Fibroblast of skin of right quadriceps (primary cell): ENCODE measurements at places on chromosomes 2 and 18.
A peak's percentile ranks its signal among the peaks of the same experiment; 100 is the strongest.

- no peak for DNase-seq
Measured at GRCh38 chr2:66318009-66318561, 116.8 kb upstream of the MEIS1 start.

DNA sequence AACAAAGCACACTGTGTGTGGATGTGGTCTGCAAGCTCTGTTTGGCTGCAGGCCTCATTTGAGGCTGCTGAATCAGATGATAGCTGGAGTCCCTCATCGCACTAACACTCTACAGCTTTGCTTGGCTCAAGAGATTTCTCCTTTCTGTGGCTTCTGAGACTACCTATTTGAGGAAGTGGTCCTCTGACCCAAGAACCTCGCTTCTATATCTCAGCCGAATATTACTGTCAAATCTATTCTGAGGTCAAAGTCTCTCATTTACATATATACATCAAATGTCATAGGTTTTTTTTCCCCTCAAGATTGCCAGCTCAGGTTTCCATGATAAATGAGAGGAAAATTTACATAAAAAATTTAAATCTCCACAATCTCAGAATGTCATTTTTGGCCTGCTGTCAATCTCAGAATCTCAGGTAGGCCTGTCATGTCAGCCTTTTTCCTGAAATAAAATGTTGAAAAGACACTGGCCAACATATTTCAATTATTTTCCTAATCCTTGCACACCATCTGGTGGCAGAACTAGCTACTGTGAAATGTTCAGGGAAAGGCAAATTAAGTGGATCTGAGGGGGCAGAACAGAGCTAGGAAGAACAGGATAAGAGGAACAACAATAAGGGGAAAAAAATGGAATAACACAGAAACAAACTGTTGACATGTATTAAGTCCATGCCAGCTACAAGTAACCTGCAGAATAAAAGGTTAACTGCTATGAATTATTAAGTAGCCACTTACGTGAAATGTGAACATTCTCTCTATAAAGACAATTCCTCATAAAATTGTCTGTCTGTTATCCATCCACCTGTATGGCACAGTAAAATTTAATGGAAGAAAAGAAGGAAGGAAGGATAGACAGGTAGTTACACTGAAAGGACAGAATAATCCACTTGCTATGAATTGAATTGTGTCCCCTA is 39.3 kb downstream of the AP1S3 start:
- DNase-seq, result peak; percentile 58

- DNase-seq, result no peak
Measured at GRCh38 chr2:160199683-160200389, at the start of gene ITGB6. Gene ITGB6, minus strand, starts transcription at chr2:160200272. Its CDS starts 209 bp downstream, at chr2:160200063.

DNA sequence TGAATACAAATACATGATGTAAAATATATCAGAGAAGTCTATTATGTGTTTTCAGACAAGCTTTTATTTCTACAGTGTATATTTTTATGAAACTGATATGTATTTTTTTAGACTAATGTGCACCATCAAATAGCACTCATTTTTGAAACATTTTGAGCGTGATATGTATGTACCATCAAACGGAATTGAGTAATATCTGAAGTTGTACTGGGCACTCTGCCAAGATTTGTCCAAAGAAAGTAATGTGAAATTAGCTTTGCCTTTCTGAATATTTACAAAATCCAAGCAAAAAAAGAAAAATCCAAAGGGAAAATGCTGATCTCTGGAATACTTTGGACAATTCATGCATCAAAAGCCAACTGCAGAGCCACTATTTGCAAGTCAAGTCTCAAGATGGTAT is 972.0 kb downstream of the DPP10 start:
- no peak for DNase-seq

GRCh38 chr2:151299920-151300539 is 10.6 kb upstream of the NMI start:
- DNase-seq, result peak; percentile 22

DNA sequence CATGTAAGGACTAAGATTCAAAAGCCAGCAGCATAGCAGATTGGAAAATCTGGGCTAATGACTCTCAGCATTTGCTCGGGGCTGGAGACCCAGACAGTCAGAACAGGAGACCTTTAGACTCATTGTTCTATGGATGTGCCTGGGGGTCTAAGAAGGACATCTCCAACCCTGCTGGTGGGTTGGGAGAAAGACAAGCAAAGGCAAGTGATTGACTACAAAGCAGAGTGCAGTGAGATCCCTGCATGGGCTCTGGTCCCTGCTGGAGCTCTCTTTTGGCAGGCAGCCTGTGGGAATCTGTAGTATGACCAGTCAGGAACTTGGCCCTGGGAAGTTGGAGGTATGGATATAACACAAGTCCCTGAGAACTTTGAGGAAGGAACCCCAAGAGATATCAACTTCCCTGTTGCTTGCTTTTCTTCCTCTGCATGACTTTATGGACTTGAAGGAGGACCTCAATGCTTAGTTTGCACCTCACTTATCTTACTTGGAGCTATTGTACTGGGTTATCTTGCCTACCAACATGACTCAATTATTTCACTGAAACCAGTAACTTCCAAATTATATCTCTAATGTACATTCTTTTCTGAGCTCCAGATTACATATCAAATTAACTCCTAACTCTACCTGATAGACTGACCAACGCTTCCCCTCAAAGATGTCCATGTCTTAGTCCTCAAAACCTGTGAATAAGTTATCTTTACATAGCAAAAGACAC is 236.0 kb downstream of the CYRIA start:
- DNase-seq, result no peak

DNA sequence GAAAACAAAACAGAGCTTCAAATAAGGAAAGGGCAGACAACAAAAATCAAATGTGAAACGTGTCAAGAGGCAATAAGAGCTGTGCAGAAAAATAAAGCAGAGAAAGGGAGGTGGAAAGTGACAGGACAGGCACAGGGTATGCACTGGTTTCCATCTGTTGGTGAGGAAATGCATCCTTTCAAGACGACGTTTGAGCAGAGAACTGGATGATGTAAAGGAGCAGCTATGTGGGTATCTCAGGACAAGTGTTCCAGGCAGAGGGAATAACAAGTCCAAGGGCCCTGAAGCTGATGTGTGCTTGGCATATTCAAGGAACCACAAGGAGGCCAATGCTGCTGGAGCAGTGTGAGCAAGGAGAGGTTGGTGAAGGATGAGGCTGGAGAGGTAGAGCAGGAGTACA is 168.9 kb upstream of the SERPINE2 start:
- DNase-seq, result no peak

DNA sequence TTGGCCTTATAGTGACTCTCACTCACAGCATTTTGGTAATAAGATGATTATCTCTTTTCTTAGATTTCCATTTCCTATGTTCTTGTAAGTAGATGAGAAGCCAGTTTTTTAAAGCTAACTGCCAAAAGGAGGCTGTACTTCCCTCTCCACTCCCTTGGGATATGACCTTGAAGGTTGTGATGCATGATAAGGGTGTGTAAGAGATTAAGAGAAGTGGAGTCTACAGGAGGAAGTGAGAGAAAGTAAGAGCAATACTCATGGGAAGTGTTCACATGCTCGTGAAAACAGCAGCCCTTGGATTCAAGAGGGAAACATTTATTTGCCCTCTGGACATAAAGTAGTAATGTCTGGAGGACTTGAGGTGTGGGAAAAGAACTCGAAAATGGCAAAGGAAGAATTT is 171.5 kb downstream of the EVA1A start:
- no peak for DNase-seq

DNA sequence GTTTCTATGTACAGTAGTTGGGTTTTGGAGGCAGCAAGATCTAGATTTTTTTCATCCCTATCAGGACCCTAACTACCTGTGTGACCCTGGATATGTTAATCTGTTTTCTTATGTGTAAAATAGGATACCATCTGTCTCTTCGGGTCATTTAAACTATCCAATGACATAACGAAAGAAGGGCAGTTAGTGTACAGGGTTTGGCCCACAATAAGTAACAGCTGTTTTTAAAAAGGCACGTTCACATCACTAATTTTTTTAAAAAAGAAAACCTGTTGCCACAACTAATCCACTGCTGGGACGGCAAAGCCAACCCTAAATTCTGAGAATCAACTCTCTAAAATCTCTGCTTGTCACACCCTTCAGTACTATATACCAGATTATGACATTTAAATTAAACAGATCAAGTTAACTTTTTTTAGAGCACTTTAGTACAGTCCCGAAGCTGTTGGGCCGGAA is 869 bp downstream of the USP40 start:
- DNase-seq, result peak; percentile 5

GRCh38 chr2:154495455-154495868 is 203.0 kb upstream of the KCNJ3 start:
- DNase-seq, result no peak

GRCh38 chr2:102391565-102391964 is 31.4 kb upstream of the IL18RAP start:
- DNase-seq, result no peak

DNA sequence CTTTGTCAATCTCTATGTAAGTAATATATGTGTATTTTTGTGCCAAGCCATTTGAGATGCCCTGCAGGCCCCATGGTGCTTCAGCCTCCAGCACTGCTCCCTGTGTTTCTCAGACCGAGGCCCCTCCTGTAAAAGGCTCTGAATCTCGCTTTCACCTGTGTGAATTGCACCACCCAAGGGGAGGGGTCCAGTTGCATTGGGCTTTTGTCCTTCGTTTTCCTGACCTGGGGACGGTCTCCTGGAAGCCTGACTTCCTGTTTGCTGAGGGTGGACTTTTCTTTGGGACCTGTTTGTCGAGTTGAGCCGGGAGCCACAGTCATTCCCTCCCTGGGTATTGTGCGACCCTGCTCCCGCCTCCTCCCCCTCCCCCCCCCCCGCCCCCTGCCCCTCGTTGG is 48.9 kb downstream of the AGAP1 start:
- no peak for DNase-seq

- DNase-seq, result no peak
Measured at GRCh38 chr2:234958311-234958710, 6.5 kb downstream of the SH3BP4 start.

DNA sequence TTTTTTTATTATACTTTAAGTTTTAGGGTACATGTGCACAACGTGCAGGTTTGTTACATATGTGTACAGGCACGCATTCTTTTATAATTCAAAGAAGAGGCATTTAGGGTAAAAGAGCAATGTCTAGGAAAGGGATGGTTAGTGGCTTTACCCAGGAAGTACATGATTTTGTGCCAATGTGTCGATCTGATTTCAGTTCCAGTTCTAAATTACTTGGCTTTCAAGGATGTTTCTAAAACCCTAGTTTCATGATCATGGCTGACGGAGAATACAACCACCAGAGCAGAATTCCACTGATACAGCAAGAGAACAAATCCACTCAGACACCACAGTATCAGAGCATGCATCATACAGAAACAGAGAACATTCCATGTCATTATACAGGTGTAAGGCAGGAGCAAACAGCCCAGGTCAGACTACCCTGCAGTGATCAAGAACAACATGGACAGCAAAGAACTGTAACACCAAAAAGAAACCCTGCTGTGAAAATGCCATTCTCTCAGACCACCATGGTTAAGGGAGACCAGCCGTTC is 116.7 kb upstream of the STK17B start:
- DNase-seq, result no peak

DNA sequence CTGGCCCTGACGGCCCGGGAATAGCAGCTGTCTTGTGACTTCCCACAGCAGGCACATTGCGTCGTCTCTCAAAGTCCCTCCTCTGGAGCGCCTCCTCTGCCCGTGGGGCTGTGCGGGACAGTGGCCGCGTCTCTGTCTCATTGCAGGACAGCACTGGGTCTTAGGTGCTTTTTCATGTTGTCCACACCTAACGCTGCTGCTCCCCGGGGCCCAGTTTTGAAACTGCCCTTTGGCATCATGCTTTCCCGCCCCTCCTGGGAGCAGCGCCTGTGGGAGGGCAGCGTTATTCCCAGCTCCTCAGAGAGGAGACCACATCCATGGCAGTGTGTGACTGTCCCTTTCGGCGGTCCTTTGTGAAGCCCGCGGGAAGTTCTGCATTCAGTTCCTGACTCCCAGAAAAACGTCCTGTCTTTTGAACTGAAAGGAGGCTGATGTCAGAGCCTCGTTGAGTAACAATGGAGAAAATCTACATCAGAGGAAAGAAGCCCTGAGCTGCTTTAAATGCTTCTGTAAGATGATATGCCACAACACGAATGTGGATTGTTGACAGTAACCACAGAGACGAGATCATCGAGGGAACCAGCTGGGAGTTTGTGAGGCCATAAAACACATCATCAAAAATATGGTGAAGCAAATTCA is 226.0 kb downstream of the FAM210A start:
- DNase-seq, result peak; percentile 78

DNA sequence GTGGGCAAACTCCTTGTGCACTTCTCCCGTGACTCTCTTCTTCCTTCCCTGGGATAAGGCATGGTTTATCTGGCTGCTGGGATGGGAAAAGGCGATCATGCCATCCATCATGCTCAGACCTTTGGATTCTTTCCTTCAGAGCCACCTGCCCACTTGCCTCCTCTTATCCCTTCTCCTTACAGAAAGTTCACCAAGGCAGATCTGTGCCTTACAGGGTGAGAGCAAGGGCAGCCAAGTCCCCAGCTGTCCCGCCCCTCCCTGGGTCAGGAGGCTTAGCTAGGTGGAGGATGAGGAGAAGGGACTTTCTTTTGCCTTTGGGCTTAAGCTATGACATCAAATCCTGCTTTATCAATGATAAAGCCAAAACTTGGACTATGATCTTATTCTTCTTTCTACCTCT is 47.6 kb downstream of the KCNE4 start:
- no peak for DNase-seq

GRCh38 chr2:242038166-242038927 is 168.8 kb downstream of the RTP5 start:
- no peak for DNase-seq

DNA sequence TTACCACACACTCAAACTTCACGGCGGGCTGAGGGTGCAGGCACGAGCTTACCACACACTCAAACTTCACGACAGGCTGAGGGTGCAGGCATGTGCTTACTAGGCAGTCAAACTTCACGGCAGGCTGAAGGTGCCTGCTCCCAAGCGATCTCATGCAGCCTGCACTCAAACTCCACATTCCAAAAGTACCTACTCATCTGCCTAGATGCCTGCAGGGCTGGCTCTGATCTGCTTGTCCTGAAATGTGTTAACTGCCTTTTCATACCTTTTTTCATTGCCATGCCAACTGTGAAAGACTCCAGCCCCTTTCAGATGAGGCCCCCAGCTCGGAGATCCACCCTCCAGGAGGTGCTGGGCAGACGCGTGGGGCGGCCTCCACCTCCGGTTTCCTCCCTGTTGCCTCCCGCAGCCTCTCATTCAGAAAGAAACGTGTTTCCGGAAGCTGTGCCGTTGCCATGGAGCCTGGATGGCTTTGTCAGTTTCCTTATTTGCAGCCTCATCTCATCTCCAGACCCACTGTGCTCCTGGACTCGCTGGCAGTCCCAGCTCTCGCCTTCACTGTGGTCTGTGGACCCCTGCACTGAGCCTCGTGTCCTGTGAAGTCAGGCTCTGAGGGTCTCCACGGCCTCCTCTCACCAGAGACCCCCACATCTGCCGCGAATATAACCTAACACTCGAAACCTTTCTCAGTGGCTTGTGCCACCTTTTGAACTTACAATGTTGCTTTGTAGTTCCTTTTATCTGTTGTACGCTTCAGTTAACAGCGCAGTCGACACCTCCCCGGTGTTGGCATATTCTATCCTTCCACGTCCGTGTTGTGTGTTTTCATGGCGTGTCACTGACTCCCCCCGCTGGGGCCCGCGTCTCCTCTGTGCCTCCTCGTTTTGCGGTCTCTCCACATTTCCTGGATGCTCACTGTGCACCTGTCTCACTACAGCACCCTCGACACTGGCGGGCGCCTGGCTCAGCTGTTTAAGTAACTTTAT is 106.1 kb upstream of the ALKAL2 start:
- DNase-seq, result peak; percentile 57

- DNase-seq, result no peak
Measured at GRCh38 chr2:230681171-230681545, 31.5 kb upstream of the CAB39 start.
